Fibroblast of skin of scalp (primary cell): ENCODE measurements at places on chromosomes 13 and 19.

GRCh38 chr19:7500811-7501450, 12.1 kb upstream of the PEX11G start:
- no peak for DNase-seq

DNA sequence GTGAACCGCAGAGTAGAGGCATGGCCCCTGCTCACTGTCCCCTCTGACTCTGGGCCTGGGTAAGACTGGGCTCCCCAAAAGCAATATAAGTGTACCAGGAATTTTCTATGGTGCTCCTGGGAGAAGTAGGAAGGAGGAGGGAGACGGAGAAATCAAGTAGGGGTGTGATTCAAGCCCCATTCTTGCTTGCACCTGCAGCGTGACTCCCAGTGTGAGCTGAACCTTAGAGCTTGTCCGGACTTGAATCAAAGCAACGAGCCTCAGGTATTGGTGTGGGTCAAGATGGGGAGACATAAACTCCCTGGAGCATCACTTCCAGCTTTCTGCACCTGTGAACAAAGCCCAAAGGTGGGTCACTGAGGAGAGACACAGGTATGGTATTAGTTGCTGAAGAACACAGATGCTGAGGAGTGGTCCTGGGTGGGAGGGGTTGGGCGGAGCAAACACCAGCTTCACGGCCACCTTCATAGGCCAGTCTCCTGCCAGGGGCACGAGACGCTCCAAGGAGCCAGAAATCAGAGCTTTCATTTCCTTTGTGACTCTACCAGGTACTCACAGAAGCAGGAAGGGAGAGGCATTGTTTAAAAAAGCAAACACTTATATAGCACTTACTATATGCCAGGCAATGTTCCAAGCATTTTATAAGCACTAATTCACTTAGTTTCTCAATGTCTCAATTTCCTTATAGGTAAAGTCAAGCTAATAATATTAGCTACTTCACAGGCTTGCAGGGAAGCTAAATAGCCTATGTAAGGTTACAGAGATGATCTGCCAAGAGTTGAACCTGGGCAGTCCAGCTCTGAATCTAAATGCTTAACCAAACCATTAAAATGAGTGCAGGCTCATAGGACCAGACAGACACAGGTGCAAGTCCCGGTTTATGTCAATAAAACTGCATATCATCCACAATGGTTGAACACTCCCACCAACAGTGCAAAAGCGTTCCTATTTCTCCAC, 775.3 kb downstream of the UQCRFS1 start:
- no peak for DNase-seq

- peak; percentile 61 for DNase-seq
Observed at GRCh38 chr13:34076943-34077703, 259.2 kb downstream of the RFC3 start.

- no peak for DNase-seq
Observed at GRCh38 chr13:29498426-29499040, 97.0 kb downstream of the SLC7A1 start.

DNA sequence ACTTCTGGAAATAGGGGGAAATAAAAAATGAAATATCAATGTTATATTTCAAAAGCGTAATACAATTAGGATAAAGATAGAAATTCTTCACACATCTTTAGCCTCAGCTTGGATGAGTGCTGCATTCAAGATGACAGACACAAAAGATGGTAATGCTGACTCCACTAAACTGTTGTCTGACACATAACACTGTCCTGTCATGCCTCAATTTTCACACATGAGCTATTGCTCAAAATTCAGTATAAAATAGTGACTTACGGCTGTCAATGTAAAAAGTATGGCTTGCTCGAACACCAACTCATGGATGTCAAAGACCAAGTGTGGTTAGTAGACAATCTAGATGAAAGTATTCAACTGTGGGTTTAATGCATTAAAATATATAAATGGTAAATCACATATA, 94.5 kb downstream of the KLF12 start:
- DNase-seq, result no peak

DNA sequence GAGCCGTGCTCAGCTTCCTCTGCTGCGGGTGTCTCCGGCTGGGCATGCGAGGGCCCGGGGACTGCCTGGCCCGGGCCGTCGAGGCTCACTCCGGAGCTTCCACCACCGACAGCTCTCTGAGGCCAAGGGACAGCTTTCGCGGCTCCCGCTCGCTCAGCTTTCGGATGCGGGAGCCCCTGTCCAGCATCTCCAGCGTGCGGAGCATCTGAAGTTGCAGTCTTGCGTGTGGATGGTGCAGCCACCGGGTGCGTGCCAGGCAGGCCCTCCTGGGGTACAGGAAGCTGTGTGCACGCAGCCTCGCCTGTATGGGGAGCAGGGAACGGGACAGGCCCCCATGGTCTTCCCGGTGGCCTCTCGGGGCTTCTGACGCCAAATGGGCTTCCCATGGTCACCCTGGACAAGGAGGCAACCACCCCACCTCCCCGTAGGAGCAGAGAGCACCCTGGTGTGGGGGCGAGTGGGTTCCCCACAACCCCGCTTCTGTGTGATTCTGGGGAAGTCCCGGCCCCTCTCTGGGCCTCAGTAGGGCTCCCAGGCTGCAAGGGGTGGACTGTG, 1.2 kb downstream of the S1PR4 start:
- no peak for DNase-seq

DNA sequence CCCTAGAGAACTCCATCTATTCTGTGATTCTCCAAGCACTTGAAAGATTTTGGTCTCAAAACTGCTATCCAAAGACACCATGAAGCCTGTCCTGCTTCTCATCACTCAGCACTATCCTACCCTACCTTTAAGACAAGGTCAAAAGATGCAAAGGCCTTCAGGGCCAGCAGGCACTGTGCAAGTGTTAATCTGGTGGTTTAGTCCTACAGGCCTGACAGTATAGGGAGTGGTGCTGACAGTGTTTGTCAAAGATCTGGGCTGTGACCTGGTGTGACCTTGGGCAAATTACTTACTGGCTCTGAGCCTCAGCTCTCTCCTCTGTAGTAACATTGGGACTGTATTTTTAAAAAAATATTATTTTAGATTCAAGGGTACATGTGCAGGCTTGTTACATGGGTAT, 28.0 kb downstream of the SIAH3 start:
- no peak for DNase-seq

- peak; percentile 59 for DNase-seq
Observed at GRCh38 chr13:42876887-42877545, 95.6 kb downstream of the FAM216B start.

GRCh38 chr13:98853771-98854221, 101.3 kb upstream of the SLC15A1 start:
- DNase-seq, result peak; percentile 60

DNA sequence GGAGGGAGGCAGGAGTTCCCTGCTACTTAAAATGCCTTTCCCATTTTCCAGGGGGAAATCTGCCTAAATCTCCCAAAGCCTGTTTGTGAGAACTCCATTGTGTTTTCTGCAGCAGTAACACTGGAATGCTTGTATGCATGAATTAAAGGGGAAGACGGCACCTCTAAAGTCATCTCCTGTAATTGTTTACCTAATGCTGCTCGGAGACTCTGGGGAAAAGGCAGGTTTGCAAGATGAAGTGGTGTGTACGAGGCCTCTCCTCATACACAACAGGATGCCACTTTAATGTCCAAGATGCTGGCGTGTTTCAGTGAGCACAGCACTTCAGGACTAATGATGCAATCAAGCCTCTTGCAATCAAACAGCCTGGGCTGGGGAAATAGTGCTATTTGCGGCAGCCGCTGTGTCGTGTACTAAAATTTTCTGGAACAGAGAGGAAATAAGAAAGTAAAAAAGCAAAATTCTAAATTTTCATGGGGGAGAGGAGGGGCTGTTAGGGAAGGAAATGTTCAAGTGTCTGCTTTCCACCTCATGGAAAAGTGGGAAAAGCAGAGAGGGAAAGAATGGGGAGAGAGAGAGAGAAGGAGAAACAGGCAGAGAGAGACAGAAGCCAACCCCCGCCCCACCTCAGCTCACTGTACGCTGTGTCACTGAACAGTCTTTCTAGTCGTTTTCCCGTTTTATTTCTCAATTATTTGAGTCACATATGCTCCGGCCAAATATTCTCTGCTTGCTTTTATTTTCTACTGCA, 32.9 kb downstream of the TSHZ3 start:
- DNase-seq, result no peak

DNA sequence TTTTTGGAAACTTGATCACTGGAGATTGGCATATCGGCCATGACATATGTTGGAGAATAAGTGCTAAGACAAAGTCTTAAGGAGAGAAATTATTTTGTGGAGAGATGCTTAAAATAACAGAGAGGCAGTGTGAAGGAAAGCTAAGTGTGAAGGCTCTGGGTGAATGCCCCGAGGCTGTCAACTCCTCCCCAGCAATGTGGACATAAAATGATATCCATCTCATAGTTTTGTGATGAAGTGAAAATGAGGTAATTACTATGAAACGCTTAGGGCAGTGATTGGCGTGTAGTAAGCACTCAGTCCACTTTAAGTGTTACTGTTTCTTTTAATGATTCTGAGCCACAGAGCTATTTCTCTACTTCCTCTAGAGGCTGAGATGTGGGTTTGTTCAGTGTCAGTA, 195.8 kb upstream of the KLF12 start:
- DNase-seq, result no peak

GRCh38 chr13:98143601-98144026, 720 bp downstream of the FARP1 start:
- no peak for DNase-seq

DNA sequence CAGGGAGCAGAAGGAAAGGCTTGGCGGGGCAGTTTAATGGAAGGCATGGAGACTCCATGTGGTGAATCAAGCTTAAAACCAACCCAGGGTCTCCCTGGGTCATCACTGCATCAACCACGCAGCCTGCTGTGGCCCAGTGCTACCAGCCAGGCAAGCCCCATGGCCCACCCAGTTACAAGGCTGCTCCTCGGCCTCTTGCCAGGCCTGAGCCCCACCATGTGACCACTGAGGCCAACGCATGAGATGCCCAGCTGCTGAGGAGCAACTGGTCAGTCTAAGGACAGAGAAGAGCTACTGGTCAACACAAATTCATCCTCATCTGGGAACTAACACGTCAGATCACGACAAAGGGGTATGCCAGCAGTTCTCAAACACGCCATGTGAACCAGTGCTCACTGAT, 15.4 kb upstream of the KPTN start:
- DNase-seq, result no peak

DNA sequence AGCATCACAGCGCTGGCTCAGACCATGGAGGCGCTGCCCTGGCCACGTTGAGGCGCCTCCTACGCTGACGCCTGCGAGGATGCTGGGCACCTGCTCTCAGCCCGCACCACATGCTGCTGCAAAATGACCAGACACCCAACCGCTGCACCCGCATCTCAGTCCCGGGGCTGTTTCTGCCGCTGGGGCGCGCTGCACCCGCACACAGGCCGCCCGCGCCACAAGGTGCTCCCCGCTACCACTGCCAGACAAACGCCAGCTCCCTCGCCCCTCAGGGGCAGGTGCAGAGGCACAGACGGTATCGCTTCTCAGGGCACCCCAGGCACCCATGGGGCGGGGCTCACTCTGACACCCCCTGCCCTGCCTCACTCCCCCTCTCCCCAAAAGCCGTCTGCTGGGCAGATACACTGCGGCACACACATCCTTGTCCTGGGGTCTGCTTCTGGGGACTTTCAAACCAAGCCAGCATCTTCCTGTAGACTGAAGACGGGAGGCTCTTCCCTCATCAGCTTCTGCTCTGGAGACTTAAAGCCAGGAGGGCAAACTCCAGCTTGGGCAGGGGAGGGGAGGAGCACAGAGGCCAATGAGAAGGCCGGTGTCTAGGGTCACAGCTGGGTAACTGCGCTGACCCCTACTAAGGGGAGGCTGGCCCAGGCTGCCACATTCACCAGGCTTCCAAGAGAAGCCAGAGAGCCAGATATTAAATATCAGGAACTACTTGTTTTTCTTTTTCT, 16.3 kb downstream of the CHERP start:
- no peak for DNase-seq

DNA sequence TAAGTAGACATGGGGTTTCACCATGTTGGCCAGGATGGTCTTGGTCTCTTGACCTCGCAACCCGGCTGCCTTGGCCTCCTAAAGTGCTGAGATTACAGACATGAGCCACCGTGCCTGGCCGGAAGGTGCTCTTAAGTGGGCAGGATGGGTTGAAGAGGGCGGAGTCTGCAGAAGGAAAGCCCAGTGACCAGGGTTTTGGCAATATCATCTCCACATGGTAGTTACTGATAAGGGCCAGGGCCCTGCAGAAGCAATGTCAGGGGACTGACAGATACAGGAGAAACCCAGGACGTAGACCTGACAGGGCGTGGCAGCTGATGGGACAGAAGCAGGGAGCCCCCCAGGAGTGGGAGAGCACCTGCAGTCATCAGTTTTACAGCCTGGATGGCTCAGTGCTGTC, 45.7 kb upstream of the RNF113B start:
- DNase-seq, result no peak

DNA sequence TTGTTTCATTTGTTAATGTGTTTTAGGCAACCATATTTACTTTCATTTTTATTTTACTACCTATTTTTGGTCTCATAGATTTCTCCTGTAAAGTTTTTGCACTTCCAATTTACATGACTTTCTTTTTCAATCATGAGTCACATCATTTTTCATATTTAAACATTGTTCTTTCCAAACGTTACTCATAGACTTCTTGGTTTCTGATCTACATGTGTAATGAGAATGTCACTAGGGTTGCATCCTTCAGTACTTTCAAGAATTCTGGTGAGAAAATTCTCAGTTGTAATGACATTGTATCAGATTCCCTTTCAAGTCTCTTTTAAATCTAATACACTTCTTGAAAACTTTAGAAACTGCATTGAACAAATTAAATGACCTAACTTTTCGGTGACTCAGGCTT, 991.7 kb downstream of the EFNB2 start:
- DNase-seq, result peak; percentile 3

- DNase-seq, result peak; percentile 62
Observed at GRCh38 chr19:31448221-31448657, 99.0 kb upstream of the TSHZ3 start.

DNA sequence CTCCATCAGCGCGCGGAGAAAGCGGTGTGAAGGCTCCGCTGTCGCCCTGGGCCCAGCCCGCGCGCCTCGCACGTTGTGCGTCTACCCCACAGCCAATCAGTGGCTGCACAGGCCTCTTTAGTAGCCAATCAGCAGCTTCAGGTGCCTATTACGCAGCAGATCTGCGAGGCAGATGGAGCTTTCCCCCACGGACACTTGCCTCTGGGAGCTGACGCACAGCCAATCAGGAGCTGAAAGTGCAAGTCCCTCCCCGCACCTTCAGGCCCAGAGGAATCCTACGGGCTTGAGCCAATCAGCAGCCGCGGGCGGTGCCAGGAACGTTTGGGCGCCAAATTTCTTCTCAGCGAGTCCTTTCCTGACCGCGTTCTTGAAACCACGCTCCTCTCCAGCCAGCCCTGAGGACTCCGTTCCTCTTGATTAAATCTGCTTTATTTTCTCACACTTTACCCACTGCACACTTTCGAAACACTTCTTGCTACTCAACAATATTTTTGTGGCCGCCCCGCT, 39.9 kb downstream of the SIGLEC7 start:
- DNase-seq, result peak; percentile 2

DNA sequence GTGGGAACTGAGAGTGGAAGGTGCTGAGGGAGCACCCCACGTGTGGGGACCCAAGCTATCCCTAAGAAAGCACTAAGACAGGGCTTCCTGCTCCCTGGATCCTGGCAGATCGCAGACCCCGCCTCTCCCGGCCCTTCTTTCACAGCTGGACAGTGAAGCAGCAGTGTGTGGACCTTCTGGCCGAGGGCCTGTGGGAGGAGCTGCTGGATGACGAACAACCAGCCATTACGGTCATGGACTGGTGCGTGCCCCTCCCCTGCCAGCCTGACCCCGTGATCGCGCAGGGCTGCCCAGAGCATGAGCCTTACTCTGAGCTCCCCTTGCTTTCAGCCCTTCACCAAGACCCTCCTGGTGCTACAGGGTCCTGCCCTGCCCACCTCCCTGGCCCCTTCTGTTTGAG, 2.3 kb downstream of the NCCRP1 start:
- DNase-seq, result no peak
